Gastrocnemius medialis (tissue), 4 donors: ENCODE measurements at places on chromosomes 3 and 15. TPM values are rescaled to one million over a fixed set of nuclear protein-coding genes. Genes with fewer than 3 reads are reported as not detected.
A peak's percentile ranks its signal among the peaks of the same experiment; 100 is the strongest.

GRCh38 chr3:52895418-52895817 lies 1.9 kb downstream of the STIMATE start:
- no peak for DNase-seq
- no peaks in the 10 kb centered on the region for H3K36me3 ChIP-seq
- H3K27ac ChIP-seq: peak overlapping the region; percentile 77
- H3K4me3 ChIP-seq: no peak overlapping the region

Gene GOLGA8J
- not detected for total RNA-seq

Gene SERINC4
- 0.82 TPM for total RNA-seq

Gene MASP1
- 0.76 TPM for total RNA-seq

DNA sequence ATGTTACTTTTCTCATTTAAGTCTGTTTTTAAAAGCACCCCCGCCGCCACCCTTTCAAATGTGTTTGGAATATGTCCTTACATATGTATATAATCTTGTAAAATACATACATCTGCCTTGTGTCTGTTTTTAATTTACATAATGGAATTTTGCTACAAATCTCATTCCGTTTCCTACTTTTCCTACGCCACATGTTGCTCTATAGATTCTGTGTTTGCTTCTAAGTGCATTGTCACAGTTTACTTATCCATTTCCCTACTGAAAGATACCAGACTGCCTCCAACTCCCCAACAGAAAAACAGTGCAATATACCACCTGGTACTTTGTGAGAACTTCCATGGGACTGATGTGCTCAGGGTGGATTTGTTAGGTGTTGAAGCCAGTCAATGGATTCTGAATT lies 70.2 kb downstream of the ABHD5 start:
- no peaks in the 10 kb centered on the region for H3K36me3 ChIP-seq
- no peaks in the 10 kb centered on the region for H3K27me3 ChIP-seq
- no peak overlapping the region for H3K27ac ChIP-seq
- peaks cover 24% of the 10 kb centered on the region for H3K4me1 ChIP-seq
- H3K4me3 ChIP-seq: no peak overlapping the region

Gene FBN1
- 13.0 TPM for total RNA-seq

Gene ACSBG1
- not detected for total RNA-seq

Gene EAF2
- 3.3 TPM for total RNA-seq

GRCh38 chr3:195059006-195059350 lies 212.0 kb downstream of the XXYLT1 start:
- no peak overlapping the region for H3K4me3 ChIP-seq
- H3K4me1 ChIP-seq: peaks cover 18% of the 10 kb centered on the region
- DNase-seq: no peak
- H3K27me3 ChIP-seq: no peaks in the 10 kb centered on the region
- no peak overlapping the region for H3K27ac ChIP-seq

DNA sequence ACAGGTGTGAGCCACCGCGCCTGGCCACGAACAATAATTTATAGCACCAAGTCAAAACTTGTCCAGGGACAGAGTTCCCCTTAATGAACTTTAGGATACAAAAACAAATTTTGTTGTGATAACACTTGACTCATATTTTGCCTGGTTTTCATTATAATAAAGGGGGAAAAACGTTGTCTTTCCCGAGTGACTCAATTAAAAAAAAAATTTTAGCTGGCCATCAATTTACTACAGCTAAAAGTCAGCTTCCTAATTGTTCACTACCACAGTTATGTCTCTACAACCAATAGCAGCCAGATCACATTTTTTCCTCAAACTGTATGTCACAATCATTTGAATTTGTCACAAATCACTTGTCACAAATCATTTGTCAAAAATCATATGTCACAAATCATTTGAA lies 116.0 kb downstream of the P3H2 start:
- H3K4me1 ChIP-seq: peaks cover 14% of the 10 kb centered on the region
- no peak overlapping the region for H3K4me3 ChIP-seq
- no peaks in the 10 kb centered on the region for H3K27me3 ChIP-seq
- DNase-seq: no peak
- no peak overlapping the region for H3K27ac ChIP-seq
- no peaks in the 10 kb centered on the region for H3K36me3 ChIP-seq

DNA sequence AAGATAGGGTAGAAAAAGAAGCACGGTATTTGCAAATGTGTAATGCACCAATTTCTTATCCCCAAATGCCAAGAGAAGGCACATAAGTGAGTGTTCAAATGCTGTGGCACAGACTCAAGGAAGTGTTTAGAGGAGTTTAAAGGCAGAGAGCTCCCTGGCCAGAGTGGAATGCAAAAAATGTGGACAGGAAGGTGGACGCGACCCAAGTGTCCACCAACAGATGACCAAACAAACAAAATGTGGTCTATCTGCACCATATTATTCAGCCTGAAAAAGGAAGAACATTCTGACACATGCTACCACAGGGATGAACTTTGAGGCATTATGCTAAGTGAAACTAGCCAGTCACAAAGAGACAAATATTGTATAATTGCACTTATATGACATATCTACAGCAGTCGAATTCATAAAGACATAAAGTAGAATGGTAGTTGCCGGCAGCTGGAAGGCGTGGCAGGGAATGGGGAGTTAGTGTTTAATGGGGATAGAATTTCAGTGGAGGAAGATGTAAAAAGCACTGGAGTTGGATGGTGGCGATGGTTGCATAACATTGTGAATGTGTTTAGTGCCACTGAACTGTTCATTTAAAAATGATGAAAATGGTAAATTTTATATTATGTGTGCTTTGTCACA lies 126.6 kb downstream of the SRGAP3 start:
- no peak for DNase-seq
- H3K36me3 ChIP-seq: no peaks in the 10 kb centered on the region
- no peak overlapping the region for H3K4me3 ChIP-seq
- H3K4me1 ChIP-seq: peaks cover 12% of the 10 kb centered on the region

DNA sequence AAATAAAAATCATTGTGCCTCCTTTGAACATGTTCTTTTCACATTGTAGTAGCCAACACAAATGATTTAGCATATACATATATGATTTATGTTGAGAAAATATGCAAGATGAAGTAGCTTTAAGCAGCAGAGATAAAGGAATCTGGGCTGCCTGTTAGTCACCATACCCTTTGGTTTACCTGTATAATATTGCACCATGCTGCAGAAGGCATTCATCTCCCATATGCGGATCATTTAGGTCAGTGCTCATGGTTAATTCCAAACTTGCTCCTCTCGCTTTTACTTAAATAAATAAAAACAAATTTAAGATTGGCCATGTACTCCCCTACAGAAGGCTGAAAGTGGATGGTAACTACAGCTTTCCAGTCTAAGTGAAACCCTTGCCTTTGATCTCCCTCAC lies 86.7 kb upstream of the TBL1XR1 start:
- no peaks in the 10 kb centered on the region for H3K27me3 ChIP-seq
- no peak overlapping the region for H3K27ac ChIP-seq
- no peaks in the 10 kb centered on the region for H3K4me1 ChIP-seq
- DNase-seq: no peak
- H3K36me3 ChIP-seq: no peaks in the 10 kb centered on the region
- no peak overlapping the region for H3K4me3 ChIP-seq

Gene ALPK3
- total RNA-seq: 319 TPM

DNA sequence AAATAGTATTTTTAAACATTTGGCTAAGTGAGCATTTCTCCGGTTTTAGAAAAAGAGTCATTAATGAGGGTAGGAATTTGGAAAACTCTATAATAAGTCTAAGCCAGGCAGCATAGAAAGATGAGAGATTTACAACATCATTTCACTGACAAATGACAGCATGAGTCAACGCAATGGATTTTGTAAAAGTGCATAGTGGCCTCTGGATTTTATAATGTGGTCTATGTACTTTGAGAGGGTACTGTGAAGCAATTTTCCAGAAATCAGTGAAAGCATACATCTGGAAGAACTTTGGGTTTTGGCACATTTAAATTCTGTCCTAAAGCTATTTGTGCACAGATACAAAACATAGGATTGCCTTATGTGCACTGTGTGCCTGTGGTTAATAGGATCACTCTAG lies 130.8 kb upstream of the CCNL1 start:
- no peaks in the 10 kb centered on the region for H3K27me3 ChIP-seq
- DNase-seq: no peak
- no peaks in the 10 kb centered on the region for H3K36me3 ChIP-seq
- H3K27ac ChIP-seq: no peak overlapping the region

DNA sequence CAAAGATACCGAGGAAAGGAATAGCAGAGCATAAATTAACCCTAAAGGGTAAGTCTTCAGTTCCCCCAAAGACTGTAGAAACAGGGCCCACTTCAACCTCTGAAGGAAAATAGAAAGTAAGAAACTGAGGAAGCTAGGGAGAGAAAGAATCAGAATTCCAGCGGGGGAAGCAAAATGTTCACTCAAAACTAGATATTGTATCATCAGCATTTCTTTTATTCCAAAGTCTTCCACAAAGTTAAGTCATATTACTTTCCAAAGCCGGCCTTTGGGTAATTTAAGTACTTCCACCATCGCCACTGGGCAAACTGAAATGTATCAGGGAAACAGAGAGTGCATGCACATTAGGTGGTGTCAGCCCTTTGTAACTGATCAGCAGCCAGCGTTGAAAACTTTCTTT lies 88.3 kb downstream of the RSL24D1 start:
- no peaks in the 10 kb centered on the region for H3K27me3 ChIP-seq
- no peak for DNase-seq
- H3K27ac ChIP-seq: no peak overlapping the region
- no peak overlapping the region for H3K4me3 ChIP-seq
- H3K36me3 ChIP-seq: no peaks in the 10 kb centered on the region

GRCh38 chr3:59908280-59908679 lies 858.5 kb upstream of the CFAP20DC start:
- H3K27me3 ChIP-seq: no peaks in the 10 kb centered on the region
- H3K4me3 ChIP-seq: no peak overlapping the region
- no peaks in the 10 kb centered on the region for H3K4me1 ChIP-seq
- H3K27ac ChIP-seq: no peak overlapping the region
- DNase-seq: no peak

DNA sequence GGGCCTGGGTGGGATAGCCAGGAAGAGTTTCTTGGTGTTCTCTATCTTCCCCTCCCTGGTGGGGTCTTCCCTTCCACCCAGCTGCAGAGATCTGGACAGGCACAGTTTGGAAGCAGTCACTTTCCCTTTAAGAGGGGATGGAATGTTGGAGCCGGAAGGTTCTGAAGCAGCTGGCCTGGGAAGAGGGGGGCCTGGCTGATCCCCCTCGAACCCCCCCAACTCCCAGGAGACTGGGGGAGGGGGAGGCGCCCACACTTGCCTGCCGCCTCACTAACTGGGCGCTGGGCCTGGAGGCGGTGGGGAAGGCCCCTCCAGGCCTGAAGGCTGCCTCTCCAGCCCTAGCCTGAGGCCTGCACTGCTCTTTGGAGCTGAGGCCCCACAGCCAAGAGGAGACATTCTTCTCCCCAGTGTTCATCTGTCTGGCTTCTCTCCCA lies 1.4 kb downstream of the DVL3 start:
- H3K4me3 ChIP-seq: peak overlapping the region; percentile 94
- no peaks in the 10 kb centered on the region for H3K36me3 ChIP-seq
- peak overlapping the region; percentile 95 for H3K27ac ChIP-seq
- DNase-seq: no peak

- no peak overlapping the region for H3K27ac ChIP-seq
- no peak overlapping the region for H3K4me3 ChIP-seq
- no peaks in the 10 kb centered on the region for H3K4me1 ChIP-seq
- H3K36me3 ChIP-seq: no peaks in the 10 kb centered on the region
- no peak for DNase-seq
These were observed 33.4 kb upstream of the CTDSPL2 start for GRCh38 chr15:44394062-44394461.

DNA sequence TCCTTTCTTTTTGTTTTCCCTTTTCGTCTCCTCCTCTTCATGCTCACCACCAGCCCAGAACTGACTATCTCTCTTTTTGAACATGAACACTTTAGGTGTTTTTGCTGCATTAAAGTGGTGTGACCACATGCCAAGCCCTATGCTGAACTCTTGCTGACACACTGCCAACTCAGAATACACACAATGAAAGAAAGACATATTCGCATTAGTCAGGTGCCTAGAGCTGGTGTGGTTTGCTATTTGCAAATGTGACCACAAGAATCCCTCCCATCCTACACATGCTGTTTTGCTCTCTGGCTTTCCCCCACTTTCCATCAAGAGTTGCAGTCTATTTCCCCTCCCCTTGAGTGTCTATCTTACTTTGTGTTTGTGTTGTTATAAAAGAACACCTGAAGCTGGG lies 967.8 kb upstream of the CFAP20DC start:
- no peak overlapping the region for H3K4me3 ChIP-seq
- no peaks in the 10 kb centered on the region for H3K27me3 ChIP-seq
- no peaks in the 10 kb centered on the region for H3K4me1 ChIP-seq
- no peaks in the 10 kb centered on the region for H3K36me3 ChIP-seq
- DNase-seq: no peak
- no peak overlapping the region for H3K27ac ChIP-seq

DNA sequence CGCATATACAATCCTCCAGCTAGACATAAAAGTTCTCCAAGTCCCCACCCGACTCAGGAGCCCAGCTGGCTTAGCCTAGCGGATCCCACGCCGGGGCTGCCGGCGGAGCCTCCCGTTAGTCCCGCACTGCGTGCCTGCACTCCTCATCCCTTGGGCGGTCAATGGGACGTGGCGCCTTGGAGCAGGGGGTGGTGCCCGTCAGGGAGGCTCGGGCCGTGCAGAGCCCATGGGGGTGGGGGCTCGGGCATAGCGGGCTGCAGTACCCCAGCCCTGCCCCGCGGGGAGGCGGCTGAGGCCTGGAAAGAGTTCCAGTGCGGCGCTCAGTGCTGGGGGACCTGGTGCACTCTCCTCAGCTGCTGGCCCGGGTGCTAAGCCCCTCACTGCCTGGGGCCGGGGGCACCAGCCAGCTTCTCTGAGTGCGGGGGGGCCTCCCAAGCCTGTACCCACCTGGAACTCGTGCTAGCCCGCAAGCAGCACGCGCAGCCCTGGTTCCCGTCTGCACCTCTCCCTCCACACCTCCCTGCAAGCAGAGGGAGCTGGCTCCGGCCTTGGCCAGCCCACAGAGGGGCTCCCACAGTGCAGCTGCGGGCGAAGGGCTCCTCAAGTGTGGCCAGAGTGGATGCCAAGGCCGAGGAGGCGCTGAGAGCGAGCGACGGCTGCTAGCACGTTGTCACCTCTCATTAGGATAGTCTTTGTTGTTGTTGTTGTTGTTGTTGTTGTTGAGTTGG lies 12.2 kb upstream of the CCDC50 start:
- no peak overlapping the region for H3K27ac ChIP-seq
- H3K36me3 ChIP-seq: no peaks in the 10 kb centered on the region
- H3K4me3 ChIP-seq: no peak overlapping the region
- no peaks in the 10 kb centered on the region for H3K4me1 ChIP-seq
- no peak for DNase-seq

GRCh38 chr3:159732172-159733111 lies 256.2 kb upstream of the IL12A start:
- no peaks in the 10 kb centered on the region for H3K4me1 ChIP-seq
- no peaks in the 10 kb centered on the region for H3K36me3 ChIP-seq
- H3K27me3 ChIP-seq: no peaks in the 10 kb centered on the region
- no peak overlapping the region for H3K27ac ChIP-seq

GRCh38 chr15:88467935-88468528 lies 524 bp downstream of the MRPS11 start:
- H3K36me3 ChIP-seq: peaks cover 49% of the 10 kb centered on the region
- peaks cover 28% of the 10 kb centered on the region for H3K4me1 ChIP-seq
- H3K27ac ChIP-seq: peak overlapping the region; percentile 90
- H3K27me3 ChIP-seq: no peaks in the 10 kb centered on the region
- H3K4me3 ChIP-seq: peak overlapping the region; percentile 99

Gene IL5RA
- not detected for total RNA-seq
